CD4-positive, alpha-beta T cell treated with Interleukin-2 at 100 ng/mL for 4 hours (primary cell): ENCODE measurements at places on chromosomes 7 and 10.

DNA sequence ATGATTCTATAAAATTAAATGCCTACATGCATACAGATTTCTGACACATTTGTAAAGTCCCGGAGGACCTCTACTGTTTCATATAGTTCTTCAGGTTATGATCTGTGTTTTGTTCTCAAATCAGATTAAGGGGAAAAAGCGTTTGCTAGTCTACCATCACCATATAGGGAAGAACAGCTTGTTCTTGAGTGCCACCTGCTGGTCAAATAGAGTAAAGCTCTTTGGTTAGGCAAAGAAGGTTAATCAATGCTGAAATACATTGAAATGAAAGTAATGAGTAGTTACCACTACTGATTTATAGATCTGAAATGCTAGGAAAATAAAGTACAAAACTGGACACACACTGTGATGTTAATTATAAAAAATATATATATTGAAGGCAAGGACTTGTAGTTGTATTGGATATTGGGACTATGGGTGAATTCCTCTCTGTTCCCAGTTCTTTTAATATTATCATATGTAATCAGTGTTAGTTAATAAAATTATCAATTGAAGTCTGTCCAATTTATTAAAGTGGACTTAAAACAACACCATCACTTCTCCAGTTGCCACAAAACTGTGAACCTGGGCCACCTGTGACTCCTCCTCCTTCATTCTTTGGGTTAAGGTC, 72.6 kb upstream of the PDLIM1 start:
- peak; percentile 70 for DNase-seq

- no peak for DNase-seq
Measured at GRCh38 chr7:42123716-42124115, 113.3 kb downstream of the GLI3 start.

- no peak for DNase-seq
Measured at GRCh38 chr10:72043016-72043834, 45.1 kb downstream of the SPOCK2 start.

- DNase-seq, result no peak
Measured at GRCh38 chr7:45224832-45225231, 67.2 kb downstream of the RAMP3 start.

DNA sequence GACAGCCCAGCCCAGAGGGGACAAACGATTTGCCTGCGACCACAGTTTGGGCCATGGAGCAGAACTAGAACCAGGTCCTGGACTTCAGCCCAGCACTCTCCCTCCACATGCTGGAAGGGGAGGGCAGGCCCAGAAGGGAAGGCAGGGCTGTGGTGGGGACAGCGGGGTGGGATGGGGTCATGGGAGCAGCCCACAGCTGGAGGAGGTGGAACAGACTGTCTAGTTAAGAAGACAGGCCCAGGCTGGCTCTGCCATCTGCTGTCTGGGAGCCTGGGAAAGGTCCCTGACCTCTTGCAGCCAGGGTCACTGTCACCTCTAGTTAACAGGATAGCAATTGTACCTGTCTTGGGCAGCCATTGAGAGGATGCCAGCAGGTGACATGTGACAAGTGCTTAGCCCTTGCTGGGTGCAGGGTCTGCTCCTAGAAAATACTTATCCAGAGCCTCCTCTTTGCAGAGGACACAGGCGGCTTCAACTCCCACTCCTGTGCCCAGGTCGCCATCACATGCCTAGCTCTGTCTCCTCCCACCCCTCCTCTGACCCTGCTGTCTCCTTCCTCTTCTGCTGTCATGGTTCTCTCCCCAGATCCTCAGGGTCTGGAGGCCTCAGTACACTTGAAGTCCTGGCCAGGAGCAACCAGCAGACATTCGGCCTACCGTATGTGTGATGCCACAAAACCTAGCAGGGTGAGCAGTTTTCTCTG, 37.0 kb upstream of the CHST15 start:
- no peak for DNase-seq

DNA sequence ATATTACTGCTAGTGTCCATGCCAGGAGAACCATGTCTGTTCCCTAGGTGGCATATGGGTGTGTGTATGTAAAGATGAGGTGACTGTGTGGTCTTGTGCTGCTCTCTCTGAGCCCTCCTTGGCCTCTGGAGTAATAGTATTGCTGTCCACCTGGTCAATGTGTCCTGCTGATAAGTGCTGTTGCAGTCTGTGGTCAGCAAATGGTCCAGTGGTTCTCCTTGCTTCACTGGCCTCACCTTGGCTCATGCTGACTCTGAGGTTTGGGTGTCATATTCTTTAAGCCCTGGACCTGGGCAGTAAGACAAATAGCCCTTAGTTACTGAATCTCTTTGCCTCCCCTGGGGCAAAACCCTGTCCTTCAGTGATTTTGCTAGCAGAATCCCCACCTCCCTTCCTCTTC, 56.8 kb downstream of the TPST1 start:
- DNase-seq, result no peak

GRCh38 chr10:84159076-84159685, 14.4 kb upstream of the GPR15LG start:
- DNase-seq, result no peak

- DNase-seq, result no peak
Measured at GRCh38 chr7:98902523-98902922, 24.2 kb downstream of the TRRAP start.

- DNase-seq, result no peak
Measured at GRCh38 chr10:60384708-60385398, 4.8 kb downstream of the ANK3 start.

- no peak for DNase-seq
Measured at GRCh38 chr7:91265693-91266066, 1.4 kb downstream of the FZD1 start.
